ENCODE measurements at places on chromosomes 6 and 20.
A peak's percentile ranks its signal among the peaks of the same experiment; 100 is the strongest.

DNA sequence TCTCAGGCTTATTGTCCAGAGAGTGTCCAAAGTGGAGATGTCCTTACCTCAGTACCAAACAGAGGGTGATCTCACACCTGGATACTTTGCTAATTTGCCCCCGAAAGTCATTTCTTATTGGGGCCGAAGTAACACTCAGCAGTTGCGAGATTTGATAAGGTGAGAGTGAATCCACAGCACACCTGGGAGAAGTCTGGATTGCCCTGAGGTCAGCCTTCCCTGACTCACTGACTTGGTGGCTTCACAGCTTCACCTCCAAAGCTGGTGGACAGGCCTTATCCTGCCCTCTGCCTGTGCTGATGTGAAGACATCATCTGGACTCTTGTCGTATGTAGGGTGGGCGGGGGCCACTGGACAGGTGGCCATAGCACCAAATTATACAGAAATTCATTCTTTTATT is 101.9 kb upstream of the ARMC2 start:
- no peaks in the 10 kb centered on the region for H3K4me1 ChIP-seq
- H3K4me3 ChIP-seq: no peak overlapping the region
- H3K27me3 ChIP-seq: peaks cover 4% of the 10 kb centered on the region
- DNase-seq: no peak
- no peaks in the 10 kb centered on the region for H3K36me3 ChIP-seq

DNA sequence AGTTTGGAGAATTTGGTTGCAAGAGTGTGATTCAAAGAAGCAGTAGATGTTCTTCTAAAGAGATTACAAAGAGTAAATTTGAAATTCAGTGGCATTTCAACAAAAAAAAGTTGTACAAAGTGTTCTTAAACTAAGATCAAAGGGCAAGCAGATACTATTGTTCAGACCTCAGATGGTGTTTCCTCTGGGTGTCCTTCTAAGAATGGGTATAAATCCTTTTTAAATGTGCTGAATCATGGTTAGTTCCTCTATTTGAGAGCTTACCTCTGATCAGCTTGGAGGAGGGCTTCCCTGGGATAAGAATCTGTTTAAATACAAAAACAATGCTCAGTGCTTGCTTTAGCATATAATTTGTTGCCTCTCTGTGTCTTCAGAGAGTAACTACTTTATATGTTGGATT is 6.3 kb downstream of the BMP6 start:
- H3K4me3 ChIP-seq: no peak overlapping the region
- peaks cover 14% of the 10 kb centered on the region for H3K4me1 ChIP-seq
- DNase-seq: no peak
- H3K27me3 ChIP-seq: peaks cover 32% of the 10 kb centered on the region
- H3K36me3 ChIP-seq: no peaks in the 10 kb centered on the region

GRCh38 chr6:24534329-24534728 is 39.6 kb downstream of the ALDH5A1 start:
- no peak overlapping the region for H3K27ac ChIP-seq
- H3K4me1 ChIP-seq: no peaks in the 10 kb centered on the region
- no peak for DNase-seq
- H3K4me3 ChIP-seq: no peak overlapping the region

GRCh38 chr6:145887969-145888368 is 73.4 kb upstream of the FBXO30 start:
- H3K27me3 ChIP-seq: no peaks in the 10 kb centered on the region
- peak; percentile 6 for DNase-seq
- H3K4me1 ChIP-seq: no peaks in the 10 kb centered on the region
- peaks cover 14% of the 10 kb centered on the region for H3K36me3 ChIP-seq
- no peak overlapping the region for H3K27ac ChIP-seq

- no peaks in the 10 kb centered on the region for H3K27me3 ChIP-seq
- H3K36me3 ChIP-seq: peaks cover 20% of the 10 kb centered on the region
- peaks cover 14% of the 10 kb centered on the region for H3K4me1 ChIP-seq
- H3K27ac ChIP-seq: no peak overlapping the region
- no peak overlapping the region for H3K4me3 ChIP-seq
These were observed 8.1 kb upstream of the CSE1L start for GRCh38 chr20:49037962-49038387.

DNA sequence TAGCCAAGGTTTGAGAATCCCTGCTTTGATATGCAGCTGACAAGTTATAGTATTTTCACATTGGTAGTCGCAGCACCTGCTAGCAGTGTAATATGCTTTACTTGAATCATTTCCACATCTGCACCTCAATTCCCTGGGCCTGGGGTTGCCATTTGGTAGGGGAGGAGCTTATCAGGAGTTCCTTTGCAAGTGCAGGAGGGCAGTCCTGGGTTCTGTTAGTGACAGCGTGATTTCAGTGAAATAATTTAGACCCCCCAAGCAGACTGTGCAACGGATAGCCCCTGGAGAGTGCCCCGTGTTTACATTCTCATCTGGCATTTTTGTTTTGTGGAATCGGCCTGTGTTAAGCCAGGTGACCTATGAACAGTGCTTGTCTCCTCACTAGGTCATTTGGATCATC is 6.0 kb downstream of the RAB5IF start:
- no peak for DNase-seq
- H3K4me3 ChIP-seq: no peak overlapping the region
- H3K27me3 ChIP-seq: no peaks in the 10 kb centered on the region
- H3K36me3 ChIP-seq: peaks cover 76% of the 10 kb centered on the region
- H3K27ac ChIP-seq: no peak overlapping the region
- peaks cover 12% of the 10 kb centered on the region for H3K4me1 ChIP-seq

GRCh38 chr6:44166591-44167184 is 8.1 kb downstream of the CAPN11 start:
- no peaks in the 10 kb centered on the region for H3K36me3 ChIP-seq
- H3K4me1 ChIP-seq: no peaks in the 10 kb centered on the region
- no peaks in the 10 kb centered on the region for H3K27me3 ChIP-seq
- DNase-seq: no peak

DNA sequence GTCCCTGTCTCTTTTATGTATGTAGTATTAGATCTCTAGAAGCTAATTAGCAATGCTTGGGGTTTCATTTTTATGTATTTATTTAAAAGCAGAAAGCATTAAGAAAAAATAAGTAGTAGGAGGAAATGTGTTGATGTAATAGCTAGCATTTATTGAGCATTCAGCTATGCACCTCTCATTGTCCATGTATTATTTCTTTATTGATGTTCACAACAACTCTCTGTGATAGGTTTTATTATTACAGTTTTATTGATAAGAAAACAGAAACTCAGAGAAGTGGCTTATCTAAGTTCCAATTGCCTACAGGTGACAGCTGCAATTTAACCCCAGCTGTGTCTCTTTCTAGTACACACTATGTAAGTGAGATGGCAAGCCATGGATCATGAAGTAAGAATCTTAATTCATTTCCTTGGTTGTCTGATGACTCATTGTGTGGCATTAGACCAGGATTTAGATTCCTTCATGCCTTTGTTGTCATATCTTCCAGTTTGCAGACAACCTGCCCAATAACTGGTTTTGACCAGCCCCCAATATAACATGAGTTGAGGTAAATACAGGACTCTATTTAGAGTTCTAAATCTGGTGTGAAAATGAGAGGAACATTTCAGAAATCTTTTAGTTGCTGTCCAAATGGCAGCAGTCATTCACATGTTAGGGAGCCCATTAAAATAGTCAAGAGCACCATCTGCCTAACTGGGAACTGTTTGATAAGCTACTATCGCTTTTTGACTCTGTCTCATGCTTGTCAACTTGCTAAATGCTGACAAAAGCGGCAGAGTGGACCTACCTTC is 170.8 kb upstream of the PHACTR1 start:
- no peak overlapping the region for H3K27ac ChIP-seq
- no peaks in the 10 kb centered on the region for H3K4me1 ChIP-seq
- H3K36me3 ChIP-seq: no peaks in the 10 kb centered on the region
- no peak for DNase-seq
- no peaks in the 10 kb centered on the region for H3K27me3 ChIP-seq

DNA sequence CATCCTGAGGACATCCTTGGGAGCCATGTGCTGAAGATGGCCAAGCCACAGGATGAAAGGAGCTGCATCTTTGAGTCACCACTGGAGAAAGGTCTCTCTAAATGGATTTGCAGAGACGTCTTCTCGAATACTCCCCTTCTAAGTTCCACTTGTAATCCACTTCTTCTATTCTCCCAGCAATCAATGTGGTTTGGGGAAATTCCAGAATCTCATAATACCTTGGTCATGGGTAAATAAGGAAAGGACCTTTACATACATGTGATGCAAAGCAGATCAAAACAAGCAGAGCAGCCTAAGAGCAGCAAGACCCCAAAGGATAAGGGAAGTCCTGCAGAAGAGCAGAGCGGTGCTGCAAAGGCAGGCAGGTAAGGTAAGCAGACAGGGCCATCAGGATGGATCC is 35.3 kb downstream of the TRIM38 start:
- no peak for DNase-seq
- H3K27me3 ChIP-seq: no peaks in the 10 kb centered on the region
- no peaks in the 10 kb centered on the region for H3K36me3 ChIP-seq
- no peaks in the 10 kb centered on the region for H3K4me1 ChIP-seq

GRCh38 chr6:169701311-169701953 is 397 bp downstream of the WDR27 start:
- H3K4me1 ChIP-seq: peaks cover 33% of the 10 kb centered on the region
- no peak for DNase-seq
- H3K36me3 ChIP-seq: peaks cover 5% of the 10 kb centered on the region
- H3K27ac ChIP-seq: peak overlapping the region; percentile 94
- no peaks in the 10 kb centered on the region for H3K27me3 ChIP-seq

DNA sequence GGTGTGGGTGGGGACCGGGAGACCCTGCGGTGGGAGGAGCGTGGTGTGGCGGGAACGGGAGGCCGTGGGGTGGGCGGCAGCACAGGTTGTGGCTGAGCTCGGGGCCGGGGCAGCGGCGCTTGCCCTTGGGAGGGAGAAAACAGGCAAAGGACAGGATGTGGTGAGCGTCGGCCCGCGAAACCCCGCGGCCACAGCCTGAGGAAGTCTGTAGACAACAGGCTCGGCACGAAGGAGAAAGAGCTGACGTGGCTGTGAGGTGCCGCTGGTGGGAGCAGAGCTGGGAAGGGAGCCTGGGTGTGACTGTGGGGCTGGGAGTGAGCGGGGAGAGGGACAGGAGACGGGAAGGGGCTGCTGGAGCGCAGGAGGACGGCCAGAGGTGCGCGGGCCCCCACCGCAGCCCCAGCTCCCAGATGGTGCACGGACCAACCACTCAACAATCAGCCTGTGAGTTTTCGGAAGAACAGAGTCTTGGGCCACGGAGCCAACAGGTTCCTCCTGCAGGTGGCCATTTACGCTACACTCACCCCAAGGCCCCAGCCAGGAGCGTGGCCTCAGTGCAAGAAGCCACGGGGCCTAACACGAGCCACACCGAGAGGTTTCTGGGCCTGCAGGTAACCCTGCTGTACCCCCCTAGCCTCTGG is 202.8 kb downstream of the DLL1 start:
- peak overlapping the region; percentile 50 for H3K27ac ChIP-seq
- H3K36me3 ChIP-seq: no peaks in the 10 kb centered on the region
- no peaks in the 10 kb centered on the region for H3K27me3 ChIP-seq
- DNase-seq: peak; percentile 16

DNA sequence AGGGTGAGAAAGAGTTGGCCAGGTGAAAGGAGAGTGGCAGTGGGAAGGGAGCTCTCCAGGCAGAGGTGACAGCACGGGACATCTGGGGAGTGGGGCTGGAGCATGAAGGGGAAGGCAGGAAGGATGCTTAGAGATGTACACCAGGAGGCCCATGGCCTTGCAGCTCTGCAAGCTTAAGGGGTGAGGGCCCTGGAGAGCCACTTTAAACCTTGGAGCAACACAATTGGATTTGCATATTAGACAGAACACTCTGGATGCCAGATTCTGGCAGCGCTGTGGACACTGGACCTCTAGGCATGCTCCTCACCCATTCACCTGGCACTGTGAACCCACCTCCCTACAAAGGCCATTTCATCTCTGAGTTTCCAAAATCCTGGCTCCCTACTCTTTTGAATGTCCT is 3.7 kb upstream of the CD40 start:
- H3K36me3 ChIP-seq: no peaks in the 10 kb centered on the region

GRCh38 chr20:38200646-38201045 is 35.6 kb upstream of the TGM2 start:
- H3K36me3 ChIP-seq: no peaks in the 10 kb centered on the region
- DNase-seq: no peak
- H3K27ac ChIP-seq: no peak overlapping the region
- H3K4me3 ChIP-seq: no peak overlapping the region

GRCh38 chr6:33080127-33081089 is 4.6 kb downstream of the HLA-DPB1 start:
- no peak overlapping the region for H3K27ac ChIP-seq
- no peaks in the 10 kb centered on the region for H3K36me3 ChIP-seq

DNA sequence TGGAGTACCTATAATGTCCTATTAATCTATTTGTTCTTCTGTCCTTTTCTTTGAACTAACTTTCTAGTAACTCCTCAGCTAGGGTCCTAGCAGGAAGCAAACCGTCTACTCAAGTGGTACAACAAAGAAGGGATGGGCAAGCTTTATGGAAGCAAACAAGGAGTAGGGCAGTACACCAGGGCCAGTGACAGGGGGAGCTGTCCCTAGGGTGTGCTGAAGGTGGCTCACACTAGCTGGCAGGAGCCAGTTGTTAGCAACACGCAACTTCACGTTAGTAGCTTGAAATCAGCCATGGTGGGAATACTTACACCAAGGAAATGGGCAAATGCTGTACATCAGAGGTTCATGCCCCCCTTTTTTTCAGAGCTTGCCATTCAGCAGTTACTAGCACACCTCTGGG is 74.0 kb upstream of the EYA2 start:
- H3K27ac ChIP-seq: no peak overlapping the region
- no peaks in the 10 kb centered on the region for H3K4me1 ChIP-seq
- H3K36me3 ChIP-seq: no peaks in the 10 kb centered on the region
- H3K4me3 ChIP-seq: no peak overlapping the region
- DNase-seq: no peak

GRCh38 chr20:46300281-46300680 is 8.0 kb downstream of the CDH22 start:
- H3K27ac ChIP-seq: no peak overlapping the region
- no peaks in the 10 kb centered on the region for H3K27me3 ChIP-seq
- no peak overlapping the region for H3K4me3 ChIP-seq
- no peaks in the 10 kb centered on the region for H3K36me3 ChIP-seq
- DNase-seq: no peak

DNA sequence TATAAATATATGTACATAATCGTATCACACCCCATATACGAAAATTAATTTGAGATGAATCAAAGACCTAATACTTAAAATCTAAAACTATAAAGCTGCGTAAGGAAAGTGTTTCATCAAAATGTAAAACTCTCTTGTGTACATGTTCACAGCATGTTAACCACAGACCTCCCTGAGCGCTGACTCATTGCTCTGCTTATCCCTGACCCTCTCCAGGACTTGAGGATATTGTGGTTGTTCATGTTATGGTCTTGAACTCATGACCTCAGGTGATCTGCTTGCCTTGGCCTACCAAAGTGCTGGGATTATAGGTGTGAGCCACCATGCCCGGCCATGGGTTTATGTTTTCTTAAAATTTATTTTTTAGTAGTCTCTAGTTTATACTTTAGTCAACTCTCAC is 14.2 kb downstream of the FAM83B start:
- no peak for DNase-seq
- H3K27me3 ChIP-seq: no peaks in the 10 kb centered on the region
- no peaks in the 10 kb centered on the region for H3K4me1 ChIP-seq
- H3K36me3 ChIP-seq: no peaks in the 10 kb centered on the region

Measured in effector memory CD4-positive, alpha-beta T cell (primary cell).